ENCODE measurements at places on chromosomes 16 and 17.

GRCh38 chr16:31248344-31248743 is 11.4 kb upstream of the ITGAM start:
- no peak for DNase-seq

DNA sequence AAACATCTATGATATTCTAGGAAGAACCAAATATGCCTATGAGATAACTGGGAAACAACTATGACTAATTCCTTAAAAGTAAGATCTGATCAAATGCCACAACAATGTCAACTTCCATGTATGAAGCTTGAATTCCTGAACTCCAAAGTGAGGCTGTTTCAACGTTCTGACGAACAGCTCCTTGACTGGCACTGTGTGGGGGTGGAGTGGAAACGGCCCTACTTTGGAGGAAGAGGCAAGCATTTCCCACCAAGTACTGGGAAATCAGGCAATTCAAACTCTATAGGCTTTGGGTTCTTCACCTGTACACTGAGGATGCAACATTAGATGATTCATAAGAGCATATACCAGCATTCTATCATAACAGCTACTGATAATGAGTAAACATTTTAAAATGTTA is 187.2 kb downstream of the CDK5R1 start:
- DNase-seq: no peak

DNA sequence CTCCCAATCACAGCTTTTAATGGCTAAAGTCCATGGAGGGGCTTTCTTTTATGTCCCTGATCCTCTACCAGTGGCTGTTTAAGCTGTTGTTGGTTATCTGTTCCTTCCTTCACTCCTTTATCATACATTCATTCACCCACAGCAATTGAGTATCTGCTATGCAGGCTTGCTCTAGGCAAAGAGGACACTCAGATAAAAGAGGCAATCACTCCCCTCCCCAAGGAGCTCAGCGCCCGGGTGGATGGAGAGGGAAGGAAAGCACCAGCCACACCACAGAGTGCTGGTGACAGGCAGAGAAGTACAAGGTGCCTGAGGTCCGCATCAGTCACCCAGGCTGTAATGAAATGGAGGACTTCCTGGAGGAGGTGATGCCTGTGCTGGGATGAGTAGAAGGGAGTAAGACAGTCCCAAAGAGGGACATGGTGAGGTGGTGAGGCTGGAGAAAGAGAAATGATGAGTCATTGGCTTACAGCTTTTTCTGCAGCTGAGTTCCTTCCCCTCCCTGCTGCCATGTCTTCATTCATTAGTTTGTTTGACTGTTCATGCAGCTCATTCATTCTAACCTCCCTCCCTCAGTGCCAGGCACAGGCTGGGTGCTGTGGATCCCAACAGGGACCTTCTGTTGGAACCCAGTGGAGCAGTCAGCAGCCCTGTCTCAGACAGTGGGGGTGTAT is 12.8 kb upstream of the NGFR start:
- no peak for DNase-seq

DNA sequence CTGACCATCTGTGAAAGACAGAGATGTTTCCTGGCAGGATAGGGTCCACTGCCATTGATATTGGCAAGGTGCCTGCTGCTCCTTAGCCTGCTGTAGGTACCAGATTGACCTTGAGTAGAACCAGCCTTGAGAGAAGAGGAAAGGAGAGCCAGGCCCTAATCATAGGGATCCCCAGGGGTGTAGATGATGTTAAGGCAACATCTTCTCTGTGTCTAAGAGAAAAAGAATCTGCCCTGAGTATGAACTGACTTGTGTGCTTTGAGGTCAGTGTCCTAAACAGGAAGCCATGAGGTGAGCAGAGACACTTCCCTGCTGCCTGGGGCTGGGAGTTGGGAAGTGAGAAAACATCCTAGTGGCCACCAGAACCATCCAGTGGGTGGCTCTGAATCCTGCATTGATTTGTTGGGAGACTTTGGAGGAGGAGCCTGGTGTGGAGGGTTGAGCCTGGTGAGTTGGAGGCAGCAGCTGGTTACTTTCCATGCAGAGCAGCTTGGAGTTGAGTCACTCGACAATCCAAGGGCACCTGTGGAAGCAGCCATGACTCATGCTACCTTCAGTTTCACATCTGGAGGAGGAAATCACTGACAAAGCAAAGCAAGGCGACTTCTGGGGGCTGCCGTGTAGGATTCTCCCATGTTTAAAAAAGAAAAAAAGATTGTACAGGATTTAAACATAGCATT is 47.8 kb downstream of the BMERB1 start:
- peak; percentile 63 for DNase-seq

GRCh38 chr17:72097144-72097543 is 23.7 kb upstream of the SOX9 start:
- DNase-seq: no peak

DNA sequence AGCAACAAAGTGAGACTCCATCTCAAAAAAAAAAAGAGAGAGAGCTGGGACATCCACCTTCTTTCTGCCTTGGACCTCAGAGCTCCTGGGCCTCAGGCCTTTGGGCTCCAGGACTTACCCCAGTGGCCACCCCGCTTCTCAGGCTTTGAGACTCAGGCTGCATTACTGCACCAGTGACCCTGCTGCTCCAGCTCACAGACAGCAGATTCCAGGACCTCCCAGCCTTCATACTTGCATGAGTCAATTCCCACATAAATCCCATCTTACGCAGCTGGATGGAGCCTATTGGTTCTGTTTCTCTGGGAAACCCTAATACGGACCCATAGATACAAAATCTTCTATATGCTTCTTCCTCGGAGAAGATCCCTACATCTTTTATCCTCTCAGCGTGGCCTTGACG is 2.1 kb upstream of the CEP295NL start:
- DNase-seq: no peak

DNA sequence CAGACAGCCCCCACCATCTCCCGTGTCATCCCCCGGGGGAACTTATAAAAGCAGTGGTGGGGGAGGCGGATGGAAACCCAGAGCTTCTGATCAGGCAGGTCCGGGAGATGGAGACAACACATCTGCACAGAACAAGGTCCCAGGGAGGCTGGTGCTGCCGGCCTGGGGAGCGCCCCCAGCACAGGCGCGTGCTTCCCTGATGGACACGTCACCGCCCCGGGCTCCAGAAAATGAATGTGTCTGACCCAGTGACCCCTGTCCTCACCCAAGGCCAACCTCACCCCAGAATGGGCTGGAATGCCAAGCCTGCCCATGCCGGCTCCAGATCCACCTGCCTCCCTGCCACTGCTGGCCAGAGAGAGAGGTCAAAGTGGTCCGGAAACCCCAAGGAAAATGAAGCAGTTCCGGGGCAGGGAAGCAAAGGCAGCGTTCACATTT is 12.5 kb downstream of the SLC7A5 start:
- no peak for DNase-seq

- DNase-seq: peak; percentile 82
These were observed 23.3 kb downstream of the TBCD start for GRCh38 chr17:82775001-82775823.

DNA sequence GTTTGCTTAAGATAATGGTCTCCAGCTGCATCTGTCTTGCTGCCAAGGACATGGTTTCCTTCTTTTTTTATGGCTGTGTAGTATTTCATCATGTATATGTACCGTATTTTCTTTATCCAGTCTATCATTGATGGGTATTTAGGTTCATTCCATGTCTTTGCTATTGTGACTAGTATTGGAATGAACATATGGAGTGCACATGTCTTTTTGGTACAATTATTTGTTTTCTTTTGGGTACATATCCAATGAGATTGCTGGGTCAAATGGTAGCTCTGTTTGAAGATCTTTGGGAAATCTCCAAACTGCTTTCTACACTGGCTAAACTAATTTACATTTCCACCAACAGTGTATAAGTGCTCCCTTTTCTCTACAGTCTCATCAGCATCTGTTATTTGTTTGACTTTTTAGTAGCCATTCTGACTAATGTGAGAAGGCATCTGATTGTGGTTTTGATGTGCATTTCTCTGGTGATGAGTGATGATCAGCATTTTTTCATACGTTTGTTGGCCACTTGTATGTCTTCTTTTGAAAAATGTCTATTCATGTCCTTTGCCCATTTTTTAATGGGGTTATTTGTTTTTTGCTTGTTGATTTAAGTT is 66.2 kb downstream of the TNFRSF13B start:
- DNase-seq: no peak

GRCh38 chr17:2111691-2112090 is 56.8 kb downstream of the HIC1 start:
- DNase-seq: no peak

GRCh38 chr17:15042311-15042710 is 222.8 kb downstream of the PMP22 start:
- DNase-seq: no peak

GRCh38 chr17:75827308-75828075 is 16.7 kb downstream of the UNC13D start:
- DNase-seq: peak; percentile 76

DNA sequence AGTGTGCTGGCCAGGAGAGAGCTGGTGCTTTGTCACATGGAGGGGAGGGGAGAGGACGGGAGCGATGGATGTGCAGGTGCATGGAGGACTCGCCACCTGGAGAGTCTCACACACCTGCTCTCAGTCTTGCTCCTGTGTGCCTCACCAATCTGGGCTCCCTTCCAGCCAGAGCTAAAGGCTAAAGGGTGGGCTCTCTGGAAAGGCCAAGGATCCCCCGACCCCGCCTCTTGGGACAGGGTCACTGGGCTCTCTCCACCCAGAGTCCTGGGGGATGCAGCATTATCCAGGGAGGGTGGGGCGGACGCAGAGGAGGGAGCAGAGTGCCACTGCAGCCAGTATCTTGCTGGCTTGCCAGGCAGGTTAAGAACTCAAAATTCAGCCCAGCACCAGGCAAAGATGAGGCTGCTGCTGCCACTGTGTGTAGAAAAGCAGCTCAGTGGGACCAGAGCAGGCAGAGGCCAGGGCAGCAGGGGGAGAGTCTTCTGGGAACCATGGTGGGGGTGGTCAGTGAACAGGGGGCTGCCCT is 5.4 kb upstream of the STAT5B start:
- peak; percentile 44 for DNase-seq

DNA sequence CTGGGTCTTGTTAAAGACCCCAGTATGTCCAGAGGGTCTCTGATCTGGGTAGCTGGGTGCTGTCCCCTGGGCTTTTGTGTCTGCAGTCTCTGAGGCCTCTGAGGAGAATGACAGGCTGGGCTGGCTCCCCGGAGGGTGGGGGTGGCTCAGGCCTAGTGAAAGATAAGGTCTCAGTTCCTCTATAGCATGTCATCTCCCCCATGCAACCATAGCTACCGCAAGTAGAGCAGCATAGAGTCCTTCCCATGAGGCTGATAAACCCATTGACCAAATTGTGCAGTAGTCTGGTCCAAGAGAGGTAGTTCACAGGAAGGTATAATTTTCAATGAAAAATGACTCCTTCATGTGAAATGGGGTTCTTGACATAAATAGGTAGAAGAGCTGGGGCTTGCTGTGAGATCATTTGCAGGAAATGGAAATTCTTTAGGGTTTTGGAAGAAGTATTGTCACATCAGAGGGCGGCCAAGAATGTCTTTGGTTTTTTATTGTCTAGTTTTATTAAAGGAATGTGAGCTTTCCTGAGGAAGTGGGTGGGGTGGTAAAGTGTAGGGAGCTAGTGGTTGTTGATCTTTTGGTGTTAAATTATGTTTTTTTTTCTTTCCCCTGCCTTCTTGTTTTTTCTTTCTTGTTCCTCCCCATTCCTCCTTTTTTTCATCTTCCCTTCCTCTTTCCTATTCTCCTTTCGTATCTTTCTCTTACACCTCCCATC is 21.0 kb downstream of the SLC7A6OS start:
- peak; percentile 66 for DNase-seq

DNA sequence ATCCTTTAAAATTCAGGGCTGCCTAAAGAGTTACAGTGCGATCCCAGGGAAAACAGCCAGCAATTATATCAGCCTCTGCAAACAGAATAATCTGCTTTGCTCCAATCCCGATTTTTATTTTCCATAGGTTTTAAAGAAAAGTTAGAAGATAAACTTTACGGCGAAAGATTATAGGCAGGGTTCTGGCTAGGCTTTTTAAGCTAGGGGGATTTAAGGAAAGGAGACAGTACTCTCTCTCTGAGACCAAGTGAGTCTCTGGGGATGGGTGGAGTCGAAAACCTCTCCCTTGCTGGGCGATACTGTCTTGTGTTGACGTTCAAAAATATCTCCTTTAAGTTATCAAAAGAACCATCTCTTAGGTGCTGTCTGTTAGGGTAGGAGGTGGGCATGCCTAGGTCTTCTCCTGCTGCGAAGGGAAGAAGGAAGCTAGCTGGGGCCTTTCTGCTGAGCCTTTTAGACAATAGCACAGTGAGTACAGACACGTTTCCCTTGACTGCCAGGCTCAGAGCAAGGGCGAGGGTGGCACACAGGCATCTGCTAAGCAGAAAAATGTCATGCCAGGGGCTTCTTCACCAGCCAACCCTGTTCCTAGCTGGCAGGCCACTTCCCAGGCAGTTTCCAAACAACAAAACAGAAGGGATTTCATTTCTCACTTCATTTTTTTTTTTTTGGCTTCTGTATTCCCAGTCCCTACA is 167.9 kb upstream of the MAF start:
- no peak for DNase-seq

All from Peyer's patch (tissue), 4 donors.